SK-N-SH (cell line): ENCODE measurements at places on chromosomes 5 and 9. TPM values are rescaled to one million over a fixed set of nuclear protein-coding genes. Genes with fewer than 3 reads are reported as not detected.

HRCT1 gene
- polyA plus RNA-seq: 2.0 and 3.0 TPM in 2 replicates

- no peak for DNase-seq
- H3K27me3 ChIP-seq: no peaks in the 10 kb centered on the region
- H3K27ac ChIP-seq: no peak overlapping the region
- no peak overlapping the region for H3K4me3 ChIP-seq
- no peaks in the 10 kb centered on the region for H3K4me1 ChIP-seq
- H3K36me3 ChIP-seq: no peaks in the 10 kb centered on the region
Measured at GRCh38 chr5:152221721-152222629, 183.1 kb downstream of the NMUR2 start.

DNA sequence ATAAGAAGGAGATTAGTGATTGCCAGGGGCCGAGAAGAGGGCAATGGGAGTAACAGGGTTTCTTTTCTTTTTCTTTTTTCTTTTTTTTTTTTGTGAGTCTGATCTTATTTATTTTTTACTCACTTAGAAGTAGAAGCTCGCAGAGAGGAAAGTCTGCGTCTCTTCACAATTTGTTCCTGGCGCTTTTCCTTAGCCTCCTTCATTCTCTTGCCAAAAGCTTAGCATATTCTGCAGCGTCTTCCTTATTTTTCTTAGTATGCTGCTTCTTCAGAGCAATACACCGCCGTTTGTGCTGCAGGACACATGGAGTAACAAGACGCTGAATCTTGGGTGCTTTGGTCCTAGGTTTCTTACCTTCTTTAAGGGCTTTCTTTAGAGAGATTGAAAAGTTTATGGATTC, 30.3 kb upstream of the DENND4C start:
- DNase-seq: no peak
- H3K27ac ChIP-seq: no peak overlapping the region
- no peaks in the 10 kb centered on the region for H3K36me3 ChIP-seq
- H3K4me1 ChIP-seq: peaks cover 3% of the 10 kb centered on the region; the same call in 1 of the 2 replicates
- H3K27me3 ChIP-seq: no peaks in the 10 kb centered on the region

DNA sequence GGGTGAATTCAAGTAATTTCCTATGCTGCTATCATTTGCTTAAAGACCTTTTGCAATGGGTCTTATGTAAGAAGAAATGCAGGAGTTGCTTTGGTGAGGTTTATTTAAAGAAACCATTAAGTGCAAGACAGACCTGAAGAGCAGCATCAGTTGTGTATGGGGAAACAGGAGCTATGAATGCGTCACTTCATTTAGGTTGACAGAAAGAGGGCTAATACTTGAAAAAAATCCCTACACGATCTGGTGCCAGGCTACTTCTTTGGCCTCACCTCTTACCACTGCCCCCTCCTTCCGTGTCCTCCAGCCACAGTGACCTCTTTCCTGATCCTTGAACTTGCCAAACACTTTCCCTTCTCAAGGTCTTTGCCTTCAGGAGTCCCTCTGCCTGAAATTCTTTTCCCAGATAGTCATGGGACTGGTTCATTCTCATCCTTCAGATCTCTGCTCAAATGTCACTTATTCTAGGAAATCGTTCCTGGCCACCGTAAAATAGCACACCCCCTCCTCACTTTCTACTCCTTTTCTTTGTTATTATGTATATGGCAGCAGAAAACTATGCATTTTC, 1.4 kb upstream of the JAK2 start:
- H3K27ac ChIP-seq: peak overlapping the region; percentile 94
- no peaks in the 10 kb centered on the region for H3K27me3 ChIP-seq
- no peak for DNase-seq
- H3K4me3 ChIP-seq: peak overlapping the region; percentile 86
- H3K4me1 ChIP-seq: peaks cover 12% of the 10 kb centered on the region
- no peaks in the 10 kb centered on the region for H3K36me3 ChIP-seq

DNA sequence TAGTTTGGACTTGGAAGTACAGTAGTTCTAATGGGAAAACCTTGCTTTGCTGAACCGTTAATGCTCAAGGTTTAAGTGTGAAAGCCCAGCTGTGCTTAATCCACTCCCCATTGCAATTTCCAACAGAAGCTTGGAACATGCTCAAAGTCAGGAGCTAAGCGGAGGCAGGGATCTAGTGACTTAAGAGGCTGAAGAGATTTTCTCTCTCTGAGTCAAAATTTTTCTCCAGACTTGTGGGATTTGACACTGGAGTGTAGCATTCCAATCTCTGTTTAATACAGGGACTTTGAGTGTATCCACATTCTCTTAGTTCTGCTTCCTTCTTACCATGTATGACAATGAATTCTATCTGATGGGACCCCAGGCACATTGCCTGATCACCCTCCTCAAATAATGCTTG, 471.8 kb downstream of the KIF4B start:
- no peak overlapping the region for H3K27ac ChIP-seq
- H3K27me3 ChIP-seq: no peaks in the 10 kb centered on the region
- no peak for DNase-seq
- no peak overlapping the region for H3K4me3 ChIP-seq

LCP2 gene
- polyA plus RNA-seq: not detected in 2 replicates

CSF2 gene
- 0.70 and 0.97 TPM in 2 replicates for polyA plus RNA-seq

QSOX2 gene
- 25.5 and 26.6 TPM in 2 replicates for polyA plus RNA-seq

DNA sequence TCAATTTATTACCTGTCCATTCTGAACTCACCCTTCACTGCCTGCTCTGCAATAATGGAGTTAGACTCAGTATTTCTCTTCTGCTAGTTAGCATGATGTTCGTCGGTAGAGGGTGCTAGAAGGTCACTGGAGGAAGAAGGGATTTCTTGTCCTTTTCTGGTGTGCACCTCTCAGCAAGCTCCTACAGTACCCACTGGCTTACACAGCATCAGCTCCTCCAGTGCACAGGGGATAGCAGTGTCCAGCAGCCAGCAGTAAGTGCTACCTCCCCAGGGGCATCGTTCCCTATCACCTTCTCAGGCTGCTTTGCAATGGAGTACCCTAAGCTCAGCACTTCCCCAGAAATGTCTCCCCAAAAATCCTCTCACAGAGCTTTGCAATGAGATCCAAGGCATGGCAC, 45.9 kb upstream of the APC start:
- no peaks in the 10 kb centered on the region; the same call in 1 of the 2 replicates for H3K4me1 ChIP-seq
- DNase-seq: peak; percentile 16
- H3K36me3 ChIP-seq: no peaks in the 10 kb centered on the region
- H3K27me3 ChIP-seq: no peaks in the 10 kb centered on the region

- peak overlapping the region; percentile 84 for H3K27ac ChIP-seq
- no peaks in the 10 kb centered on the region for H3K27me3 ChIP-seq
- peak; percentile 37 for DNase-seq
Measured at GRCh38 chr5:138353560-138354080, 1.1 kb downstream of the KDM3B start.

DNA sequence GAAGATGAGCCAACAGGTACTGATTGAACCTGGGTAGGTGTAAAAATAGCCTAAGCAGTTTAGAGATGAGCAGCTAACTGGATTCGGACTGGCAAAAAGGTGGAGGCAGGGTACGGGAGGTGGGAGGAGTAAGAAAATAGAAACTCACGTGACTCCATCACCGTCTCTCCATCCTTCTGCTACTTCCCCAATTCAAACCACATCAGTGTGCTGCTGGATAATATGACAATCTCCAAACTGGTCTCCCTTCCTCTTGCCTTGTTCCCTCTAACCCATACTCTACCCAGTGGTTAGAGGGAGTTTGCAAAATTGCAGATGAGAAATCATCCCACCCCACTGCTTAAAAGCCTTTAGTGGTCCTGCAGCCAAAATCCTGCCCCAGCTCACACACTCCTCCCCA, 42.7 kb downstream of the RIGI start:
- H3K4me1 ChIP-seq: peaks cover 13% of the 10 kb centered on the region; the same call in 1 of the 2 replicates
- no peak overlapping the region for H3K27ac ChIP-seq
- DNase-seq: no peak

PCDHB7 gene
- 1.5 and 1.7 TPM in 2 replicates for polyA plus RNA-seq

DNA sequence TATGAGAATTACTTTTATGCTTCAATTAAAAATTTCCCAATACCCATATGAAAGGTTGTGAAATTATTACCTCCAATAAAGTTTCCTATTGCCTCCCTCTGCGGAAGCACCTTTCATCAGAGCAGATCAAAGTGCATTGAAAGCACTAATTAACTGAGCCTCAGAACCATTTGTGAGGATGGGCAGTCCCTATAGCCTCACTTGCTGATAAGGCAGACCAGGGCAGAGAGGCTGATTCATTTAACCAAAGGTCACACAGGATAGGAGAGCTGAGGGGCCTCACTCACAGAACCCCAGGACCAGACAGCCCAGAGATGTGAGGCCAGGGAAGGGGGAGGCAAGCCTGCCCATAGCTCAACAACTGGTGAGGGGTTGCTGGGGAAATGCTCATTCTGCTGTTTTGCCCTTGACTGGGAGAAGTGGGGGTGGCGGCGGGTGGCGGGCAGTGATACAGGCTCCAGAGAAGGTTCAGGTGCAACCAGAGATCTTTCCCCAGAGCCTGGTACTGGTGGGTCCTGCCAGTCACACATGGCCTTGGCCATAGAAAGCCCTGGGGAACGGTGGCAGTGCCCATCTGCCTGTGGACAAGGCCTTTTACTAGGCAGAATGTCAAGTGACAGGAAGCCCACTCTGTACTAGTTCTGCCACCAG, 57.9 kb downstream of the MACROH2A1 start:
- H3K27me3 ChIP-seq: no peaks in the 10 kb centered on the region
- H3K36me3 ChIP-seq: peaks cover 40% of the 10 kb centered on the region
- H3K4me3 ChIP-seq: no peak overlapping the region
- DNase-seq: peak; percentile 68

GRCh38 chr5:56567278-56567677, 248.1 kb upstream of the MAP3K1 start:
- H3K4me3 ChIP-seq: no peak overlapping the region
- no peak for DNase-seq
- H3K36me3 ChIP-seq: no peaks in the 10 kb centered on the region

- no peaks in the 10 kb centered on the region for H3K4me1 ChIP-seq
- H3K27ac ChIP-seq: no peak overlapping the region
- DNase-seq: no peak
- H3K36me3 ChIP-seq: no peaks in the 10 kb centered on the region
Measured at GRCh38 chr5:147995846-147996245, 67.9 kb upstream of the SPINK5 start.

EIF4E1B gene
- not detected in 2 replicates for polyA plus RNA-seq

MYOT gene
- polyA plus RNA-seq: 0.02 and 0.06 TPM in 2 replicates

- DNase-seq: no peak
- H3K4me1 ChIP-seq: peaks cover 5% of the 10 kb centered on the region; the same call in 1 of the 2 replicates
- H3K36me3 ChIP-seq: no peaks in the 10 kb centered on the region
- no peak overlapping the region for H3K27ac ChIP-seq
- no peaks in the 10 kb centered on the region for H3K27me3 ChIP-seq
- H3K4me3 ChIP-seq: no peak overlapping the region
Measured at GRCh38 chr9:123174079-123174478, 94.3 kb downstream of the STRBP start.

GRCh38 chr5:133906303-133906702, 62.1 kb downstream of the C5orf15 start:
- H3K36me3 ChIP-seq: no peaks in the 10 kb centered on the region
- no peaks in the 10 kb centered on the region; the same call in 1 of the 2 replicates for H3K4me1 ChIP-seq
- no peak overlapping the region for H3K27ac ChIP-seq

DNA sequence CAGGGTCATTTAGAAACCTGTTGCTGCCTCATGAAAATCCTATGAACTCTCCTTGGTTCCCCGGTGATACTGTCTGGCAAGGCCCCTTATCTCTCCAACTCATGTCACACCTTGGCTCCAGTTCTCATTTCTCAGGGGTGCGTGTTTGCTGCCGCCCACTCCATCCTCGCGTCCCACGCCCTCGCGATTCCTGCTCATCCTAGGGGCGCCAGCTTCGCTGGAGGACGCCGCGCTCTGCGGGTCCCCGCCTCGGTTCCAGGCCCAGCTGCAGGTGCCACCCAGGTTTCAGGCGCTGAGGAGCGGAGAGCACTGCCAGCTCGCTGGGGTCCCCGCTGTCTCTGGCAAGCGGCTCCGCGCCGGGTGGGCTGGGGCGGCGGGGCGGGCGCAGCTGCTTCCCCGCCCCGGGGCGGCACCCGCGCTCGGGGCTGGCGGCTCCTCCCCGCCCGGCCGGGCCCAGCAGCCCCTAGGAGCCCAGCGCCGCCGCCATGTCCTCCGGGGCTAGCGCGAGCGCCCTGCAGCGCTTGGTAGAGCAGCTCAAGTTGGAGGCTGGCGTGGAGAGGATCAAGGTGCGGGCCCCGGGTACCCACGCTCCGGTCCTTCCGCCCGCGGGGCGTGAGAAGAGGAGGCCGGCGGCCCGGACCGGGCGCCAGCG, at the start of gene GNG10:
TSS of gene GNG10 (plus strand) at position 456 of the 652 bp plus-strand sequence. CDS start at position 486, 30 bp downstream.
- peaks cover 8% of the 10 kb centered on the region for H3K36me3 ChIP-seq
- peaks cover 12% of the 10 kb centered on the region for H3K4me1 ChIP-seq
- peak within 1 kb of the TSS; percentile 68; the same call in 1 of the 2 replicates for H3K27ac ChIP-seq

DNA sequence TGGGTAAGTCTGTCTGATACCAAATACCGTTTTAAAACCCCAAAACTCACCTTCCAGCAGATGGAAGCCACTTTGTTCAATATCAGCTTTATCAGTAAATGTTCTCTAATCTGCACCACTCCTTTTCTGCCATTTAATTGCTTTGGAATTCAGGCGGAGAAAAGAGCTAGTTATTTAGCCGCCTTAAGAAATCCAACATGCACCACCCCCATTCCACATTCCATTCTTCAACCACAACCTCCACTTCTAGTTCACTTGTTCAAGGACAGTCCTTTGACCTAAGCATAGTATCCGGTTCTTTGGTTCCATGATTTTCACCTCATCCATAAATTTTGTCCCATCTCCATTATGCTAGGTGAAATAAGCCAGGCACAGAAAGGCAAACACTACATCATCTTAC, 240.1 kb downstream of the DNAH5 start:
- no peaks in the 10 kb centered on the region for H3K36me3 ChIP-seq
- no peaks in the 10 kb centered on the region for H3K4me1 ChIP-seq
- no peak overlapping the region for H3K4me3 ChIP-seq
- DNase-seq: no peak
- peaks cover 13% of the 10 kb centered on the region; the same call in 1 of the 2 replicates for H3K27me3 ChIP-seq

SURF2 gene
- 35.7 and 46.8 TPM in 2 replicates for polyA plus RNA-seq

BRINP1 gene
- polyA plus RNA-seq: 0.34 and 0.41 TPM in 2 replicates

DNA sequence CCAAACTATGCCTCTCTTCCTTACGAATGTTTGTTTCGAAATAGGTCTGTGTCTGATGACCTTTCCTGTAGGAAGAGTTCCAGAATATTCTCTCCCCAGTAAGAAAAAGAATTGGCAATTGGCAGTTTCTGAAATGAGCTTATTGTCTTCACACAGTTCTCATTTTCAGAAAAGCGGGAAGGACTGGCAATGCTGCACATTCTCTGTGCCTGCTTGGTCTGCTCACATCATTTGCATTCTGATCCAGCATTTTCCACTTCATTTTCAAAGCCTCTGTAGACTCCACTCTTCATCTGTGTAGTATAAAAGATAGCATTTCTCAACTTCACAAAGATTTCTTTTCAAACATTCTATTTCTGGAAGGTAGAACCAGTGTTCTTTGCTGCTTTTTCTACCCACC, 120.6 kb upstream of the CCDC112 start:
- H3K27me3 ChIP-seq: no peaks in the 10 kb centered on the region
- H3K4me3 ChIP-seq: no peak overlapping the region
- H3K4me1 ChIP-seq: peaks cover 10% of the 10 kb centered on the region; the same call in 1 of the 2 replicates
- no peak for DNase-seq
- H3K36me3 ChIP-seq: no peaks in the 10 kb centered on the region

- no peak for DNase-seq
- H3K36me3 ChIP-seq: peaks cover 60% of the 10 kb centered on the region
- H3K27me3 ChIP-seq: no peaks in the 10 kb centered on the region
Measured at GRCh38 chr5:14357441-14357840, 214.3 kb downstream of the TRIO start.

GRCh38 chr5:62326302-62326701, 20.3 kb downstream of the KIF2A start:
- H3K27ac ChIP-seq: no peak overlapping the region
- DNase-seq: no peak
- no peaks in the 10 kb centered on the region for H3K27me3 ChIP-seq
- H3K4me3 ChIP-seq: no peak overlapping the region
